ENCODE measurements at places on chromosomes 7 and 10. TPM values are rescaled to one million over a fixed set of nuclear protein-coding genes. Genes with fewer than 3 reads are reported as not detected.

Gene ANKRD61
- total RNA-seq = not detected

Gene CROT
- total RNA-seq = 10.0 TPM

Gene TDRD1
- 0.11 TPM for total RNA-seq

Gene C10orf105
- total RNA-seq = 0.06 TPM

Gene ACTR3C
- total RNA-seq = 4.5 TPM

Gene CLRN3
- total RNA-seq = not detected

Gene GNAT3
- not detected for total RNA-seq

Gene EVX1
- total RNA-seq = not detected

Gene LLCFC1
- total RNA-seq = not detected

Gene PRSS37
- total RNA-seq = not detected

DNA sequence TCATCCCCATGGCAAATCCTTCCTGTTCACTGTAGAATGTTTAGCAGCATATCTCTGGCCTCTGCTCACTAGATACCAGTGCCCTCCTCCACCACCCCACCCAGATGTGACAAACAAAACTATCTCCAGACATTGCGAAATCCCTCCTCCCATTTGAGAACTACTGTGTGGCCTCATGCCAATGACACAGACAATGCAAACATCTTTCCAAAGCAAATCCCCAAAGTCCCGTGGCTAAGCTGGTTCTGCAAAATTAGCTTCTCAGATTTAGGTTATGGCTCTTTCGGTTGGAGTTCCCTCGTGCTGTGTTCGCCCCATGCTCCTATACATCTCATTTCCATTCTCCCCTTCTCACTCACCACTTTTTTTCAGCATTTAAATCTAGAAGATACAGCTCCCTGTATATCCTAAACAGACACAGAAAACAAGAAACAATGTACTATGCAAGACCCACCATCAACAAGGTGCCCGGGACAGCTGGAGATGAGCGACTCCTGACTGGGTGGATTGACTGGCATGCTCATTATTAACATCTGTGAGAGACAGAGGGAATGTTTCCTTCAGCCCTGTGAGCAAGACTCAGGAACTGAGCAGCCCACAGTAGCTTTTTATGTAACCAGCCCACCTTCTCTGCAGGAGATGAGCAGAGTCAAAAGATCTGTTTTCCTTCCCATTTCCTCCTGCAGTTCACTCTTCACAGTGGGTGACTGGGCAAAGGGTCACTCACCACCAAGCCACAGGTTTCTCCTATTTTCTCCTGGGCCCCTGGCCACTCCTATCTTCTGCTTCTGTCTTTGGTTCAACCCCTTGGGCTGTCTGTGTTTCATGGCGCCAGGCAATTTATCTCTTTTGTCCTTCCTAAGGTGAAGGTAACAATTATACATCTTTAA, 225.7 kb upstream of the AOAH start:
- no peak for DNase-seq

- DNase-seq = no peak
Measured at GRCh38 chr10:49572594-49573114, 33.7 kb upstream of the ERCC6 start.

DNA sequence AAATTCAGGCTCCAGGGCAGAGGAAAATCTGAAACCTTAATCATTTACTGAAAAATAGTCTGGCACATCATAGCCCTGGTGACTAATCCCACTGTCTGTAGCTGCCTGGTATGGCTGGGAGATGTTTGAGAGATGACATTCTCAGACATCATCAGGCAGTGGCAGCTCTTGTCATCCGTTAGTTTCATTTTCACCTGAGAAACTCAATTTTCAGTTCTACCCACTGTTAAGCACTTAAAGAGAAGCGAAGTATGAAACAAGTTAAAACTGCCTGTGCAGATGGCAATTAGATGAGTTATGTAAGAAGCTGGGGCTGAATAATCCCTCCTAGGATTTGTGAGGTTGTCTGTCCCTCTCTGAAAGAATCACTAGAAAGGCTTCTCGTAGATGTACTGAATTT, 150.2 kb downstream of the NSUN6 start:
- DNase-seq = no peak

- no peak for DNase-seq
Measured at GRCh38 chr7:1659696-1660095, 10.4 kb upstream of the ELFN1 start.

DNA sequence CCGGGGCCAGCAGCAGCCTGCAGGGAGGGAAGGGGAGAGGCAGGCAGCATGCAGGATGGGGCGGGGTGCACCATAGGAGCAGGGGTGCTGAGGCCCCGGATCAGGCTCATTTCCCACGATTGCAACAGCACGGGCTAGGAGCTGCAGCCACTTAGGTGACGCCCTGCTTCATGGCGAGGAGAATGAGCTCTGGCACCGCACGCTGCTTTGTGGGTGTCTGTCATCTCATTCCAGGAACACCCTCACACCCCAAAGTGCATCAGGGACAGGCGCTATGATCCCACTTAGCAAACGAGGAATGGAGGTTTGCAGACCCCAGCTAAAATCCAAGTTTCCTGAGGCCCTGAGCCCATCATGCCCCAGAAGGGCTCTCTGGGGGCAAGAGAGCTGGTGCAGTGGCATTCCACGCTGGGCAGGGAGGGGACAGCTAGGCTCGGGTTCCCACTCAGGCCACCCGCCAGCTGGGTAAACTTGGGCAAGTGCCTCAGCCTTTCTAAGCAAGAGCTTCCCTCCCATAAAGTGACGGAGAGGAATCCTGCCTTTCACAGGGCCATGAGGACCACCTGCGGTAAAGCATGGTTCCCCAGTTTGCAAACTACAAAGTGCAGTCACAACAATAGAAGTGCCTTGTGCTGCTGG, 9.3 kb downstream of the KCNH2 start:
- DNase-seq = no peak

GRCh38 chr10:29243750-29244149, 45.1 kb upstream of the LYZL1 start:
- no peak for DNase-seq

- DNase-seq = no peak
Measured at GRCh38 chr7:73330772-73331171, 2.8 kb downstream of the FKBP6 start.

DNA sequence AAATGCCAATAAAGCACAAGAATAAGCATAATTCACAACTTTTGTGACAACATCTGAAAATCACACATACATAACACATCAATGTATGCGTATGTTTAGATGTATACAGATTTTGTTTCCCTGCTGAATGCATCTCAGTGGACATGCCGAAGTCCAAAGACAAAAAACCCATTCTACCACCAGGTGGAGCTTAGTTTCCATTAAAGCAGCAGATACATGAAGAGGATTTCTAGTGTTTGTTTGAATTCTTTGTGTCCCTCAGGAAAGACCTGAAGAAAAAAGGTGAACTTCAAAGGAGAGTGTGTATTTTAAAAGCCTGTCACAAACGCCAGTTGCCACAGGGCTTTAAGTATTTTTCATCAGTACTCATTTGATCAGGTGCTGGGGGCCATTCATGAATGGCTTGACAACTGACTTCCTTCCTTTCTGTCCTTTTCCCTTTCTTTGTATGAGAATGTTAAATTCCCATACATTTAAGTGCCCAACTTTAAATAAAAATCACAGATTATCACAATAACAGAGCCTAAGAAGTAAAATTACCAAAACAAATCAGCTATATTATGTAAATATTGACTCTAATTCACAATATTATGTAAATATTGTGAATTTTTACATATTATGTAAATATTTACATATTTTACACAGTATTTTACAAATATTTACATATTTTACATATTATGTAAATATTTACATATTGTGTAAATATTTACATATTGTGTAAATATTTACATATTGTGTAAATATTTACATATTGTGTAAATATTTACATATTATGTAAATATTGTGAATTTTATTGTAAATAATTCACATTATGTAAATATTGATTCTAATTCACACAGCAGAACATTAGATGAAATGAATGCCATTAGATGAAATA, 343.0 kb downstream of the CRPPA start:
- DNase-seq = no peak

DNA sequence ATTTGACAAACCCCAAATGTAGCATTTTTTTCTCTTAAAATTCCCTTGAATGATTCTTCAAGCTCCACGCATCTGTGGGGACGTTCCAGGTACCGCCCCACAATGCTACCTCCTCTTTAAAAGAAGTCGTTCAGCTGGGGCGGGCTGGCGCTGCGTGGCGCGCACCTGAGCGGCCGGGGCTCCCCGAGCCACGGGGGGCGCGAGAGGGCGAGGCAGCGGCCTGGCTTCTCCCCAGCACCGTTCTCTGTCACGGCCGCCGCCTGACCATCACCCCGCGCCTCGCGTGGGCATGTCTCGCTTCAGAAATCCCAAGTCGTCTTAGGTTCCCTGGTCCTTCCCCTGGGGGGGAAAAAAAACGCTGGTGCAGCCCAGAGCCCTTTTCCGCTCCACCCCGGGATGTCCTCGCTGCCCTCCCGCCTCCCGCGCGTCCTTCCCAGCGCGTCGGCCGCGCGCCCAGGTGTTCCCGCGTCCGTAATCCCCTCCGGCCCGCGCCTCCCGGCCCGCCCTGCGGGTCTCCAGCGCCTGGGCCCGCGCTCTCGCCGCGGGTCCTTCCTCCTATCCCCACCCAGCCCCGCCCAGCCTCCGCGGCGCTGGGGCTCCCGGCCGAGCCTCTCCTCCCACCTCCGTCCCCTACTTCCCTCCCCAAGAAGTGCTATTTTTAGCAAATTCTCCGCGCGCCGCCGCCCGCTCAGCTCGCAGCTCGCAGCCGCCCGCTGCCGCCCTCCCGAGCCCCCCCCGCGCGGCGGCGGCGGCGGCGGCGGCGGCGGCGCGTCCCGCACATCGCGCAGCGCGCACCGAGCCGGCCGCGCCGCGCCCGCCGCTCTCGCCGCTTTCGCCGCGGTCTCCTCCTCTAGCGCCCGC, 58.7 kb upstream of the PRPS1L1 start:
- no peak for DNase-seq

- DNase-seq = no peak
Measured at GRCh38 chr10:109831846-109832245, 91.5 kb downstream of the XPNPEP1 start.

- DNase-seq = no peak
Measured at GRCh38 chr10:87829986-87830729, 12.1 kb upstream of the ATAD1 start.

- no peak for DNase-seq
Measured at GRCh38 chr7:106417273-106417902, 132.6 kb upstream of the NAMPT start.

DNA sequence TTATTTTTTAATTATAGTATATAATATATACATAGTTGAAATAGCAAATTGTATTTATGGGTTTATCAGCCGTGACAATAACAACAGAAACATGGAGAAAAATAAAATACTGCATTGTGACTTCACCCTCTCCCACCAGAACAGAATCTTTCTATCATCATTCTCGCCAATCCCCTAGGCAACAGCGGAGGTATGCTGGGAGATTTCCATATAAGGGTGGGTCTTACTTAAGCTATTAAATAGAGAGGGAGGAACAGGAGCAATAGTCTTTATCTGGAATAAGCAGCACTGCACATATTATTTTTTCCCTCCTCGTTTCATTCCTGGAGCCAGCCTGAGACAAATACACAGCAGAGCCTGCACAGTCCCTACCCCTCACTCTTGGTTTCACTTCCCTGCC, 1214.9 kb downstream of the XPNPEP1 start:
- DNase-seq = no peak

DNA sequence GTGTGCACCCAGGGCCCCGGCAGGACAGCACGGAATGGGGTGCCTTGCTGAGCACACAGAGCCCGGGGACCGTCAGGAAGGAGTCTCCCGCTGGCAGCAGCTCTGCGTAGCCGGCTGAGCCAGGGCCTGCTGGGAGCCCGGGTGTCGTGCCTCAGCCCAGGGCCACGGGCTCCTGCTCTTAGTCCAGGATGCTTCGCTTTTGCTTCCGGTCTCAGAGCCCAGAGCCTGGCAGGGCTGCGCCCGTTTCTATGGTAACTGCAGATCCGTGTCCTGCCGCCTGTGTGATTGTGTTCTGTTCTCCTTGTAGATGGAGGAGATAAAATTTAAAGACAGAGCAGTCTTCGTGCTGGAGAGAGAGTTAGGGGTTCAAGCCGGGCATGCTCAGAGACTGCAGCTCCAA, 53.7 kb upstream of the DPYSL4 start:
- DNase-seq = no peak

- no peak for DNase-seq
Measured at GRCh38 chr7:38942431-38943051, 33.5 kb upstream of the VPS41 start.

- no peak for DNase-seq
Measured at GRCh38 chr7:135584362-135585353, 26.9 kb downstream of the NUP205 start.

- DNase-seq = no peak
Measured at GRCh38 chr7:50202052-50202555, 102.4 kb upstream of the IKZF1 start.

DNA sequence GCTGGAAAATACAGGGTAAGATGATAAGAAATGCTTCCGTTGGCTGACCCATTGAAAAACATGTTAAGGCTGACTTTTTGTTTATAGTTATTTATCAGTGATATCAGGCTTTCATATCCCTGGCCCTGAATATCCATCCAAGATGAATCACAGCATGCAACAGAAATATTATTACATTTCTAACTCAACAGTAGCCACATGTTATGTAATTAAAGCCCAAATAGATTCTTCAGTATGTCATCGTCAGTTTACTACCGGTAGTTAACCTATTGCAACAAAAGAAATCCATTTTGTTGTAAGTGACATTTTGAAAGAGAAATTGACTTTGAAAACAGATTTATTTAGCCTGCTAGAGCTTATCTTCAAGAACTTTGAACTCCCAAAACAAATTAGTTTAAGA, 354.1 kb upstream of the CELF2 start:
- DNase-seq = no peak

- no peak for DNase-seq
Measured at GRCh38 chr10:35803046-35803445, 160.9 kb upstream of the FZD8 start.

GRCh38 chr7:4873071-4873944, 10.2 kb downstream of the RADIL start:
- DNase-seq = no peak

DNA sequence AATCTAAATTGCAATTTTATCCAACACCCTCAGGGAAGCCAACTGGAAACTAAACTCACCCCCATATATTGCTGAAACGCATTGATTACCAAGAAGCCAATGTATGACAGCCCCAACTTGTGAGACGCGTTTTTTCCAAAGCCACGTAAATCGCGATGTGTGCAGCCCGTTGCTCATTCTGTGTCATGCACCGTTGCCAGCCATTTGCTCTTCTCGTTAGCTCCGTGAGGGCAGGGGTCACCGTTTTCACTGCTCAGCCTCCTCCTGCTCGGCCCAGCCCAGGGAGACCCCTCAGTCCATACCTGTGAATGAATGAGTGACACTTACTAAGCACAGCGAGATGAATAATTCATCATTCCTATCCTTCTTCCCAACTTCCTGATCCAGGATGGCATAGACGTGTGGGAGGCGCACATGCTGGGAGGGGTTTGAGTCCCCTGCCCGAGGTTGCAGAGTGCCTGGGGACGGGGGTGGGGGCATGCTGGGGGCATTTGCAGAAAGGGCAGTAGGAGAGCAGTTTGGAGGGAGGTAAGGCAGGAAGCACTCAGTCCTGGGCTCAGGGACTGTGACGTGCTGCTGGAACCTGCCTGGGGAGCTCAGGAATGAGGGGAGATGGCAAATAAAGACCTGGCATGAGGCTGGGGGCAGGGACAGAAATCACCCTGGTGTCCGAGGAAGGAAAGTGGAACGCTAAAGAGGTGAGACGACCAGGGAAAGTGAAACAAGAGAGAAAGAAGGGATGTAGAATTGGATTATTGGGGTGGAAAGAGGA, 104.2 kb upstream of the SDK1 start:
- DNase-seq = no peak
